ENCODE measurements at places on chromosomes 7 and 10. TPM values are rescaled to one million over a fixed set of nuclear protein-coding genes. Genes with fewer than 3 reads are reported as not detected.

Gene POLR3A
- total RNA-seq, result 13.1 TPM

Gene VSTM2A
- total RNA-seq, result not detected

Gene OPALIN
- not detected for total RNA-seq

Gene GNGT1
- not detected for total RNA-seq

- H3K36me3 ChIP-seq, result peaks cover 32% of the 10 kb centered on the region
- DNase-seq, result no peak
- H3K4me3 ChIP-seq, result no peak overlapping the region
Measured at GRCh38 chr7:47465191-47465590, 116.7 kb downstream of the TNS3 start.

DNA sequence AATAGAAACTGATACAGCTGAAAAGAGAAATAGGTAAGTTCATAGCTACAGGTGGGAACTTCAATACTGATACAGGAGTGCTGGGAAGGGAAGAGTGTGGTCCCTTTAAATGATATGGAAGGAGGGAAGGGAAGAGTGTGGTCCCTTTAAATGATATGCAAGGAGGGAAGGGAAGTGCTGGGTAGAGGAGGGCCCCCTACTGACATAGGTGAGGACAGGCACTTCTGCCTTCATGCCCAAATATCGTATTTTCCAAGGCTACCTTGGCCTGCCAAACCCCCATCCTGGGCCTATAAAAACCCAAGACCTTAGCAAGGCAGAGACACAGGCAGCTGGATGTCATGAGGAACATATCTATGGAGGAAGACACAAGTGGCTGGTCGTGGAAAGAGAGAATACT, 92.3 kb downstream of the MAGI2 start:
- H3K27me3 ChIP-seq, result peaks cover 6% of the 10 kb centered on the region
- H3K27ac ChIP-seq, result no peak overlapping the region
- no peaks in the 10 kb centered on the region for H3K4me1 ChIP-seq
- H3K36me3 ChIP-seq, result peaks cover 11% of the 10 kb centered on the region

DNA sequence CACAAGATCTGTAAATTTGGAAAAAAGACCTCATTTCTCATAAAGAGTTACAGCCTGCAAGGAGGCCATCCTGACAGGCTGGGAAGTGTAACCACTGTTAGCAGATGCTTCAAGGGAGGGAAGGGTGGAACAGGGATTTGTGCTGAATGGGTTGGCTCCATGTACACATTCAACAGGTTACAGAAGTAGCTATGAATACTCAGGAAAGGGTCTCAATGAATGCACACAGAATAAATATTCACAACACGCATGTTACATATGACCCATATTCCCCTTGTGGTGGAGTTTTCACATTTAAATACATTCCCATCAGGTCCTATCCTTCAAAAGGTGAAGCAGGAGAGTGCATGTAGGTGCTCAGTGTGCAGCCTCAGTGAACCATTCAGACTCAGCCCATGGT, 316.4 kb upstream of the COBL start:
- H3K4me1 ChIP-seq, result no peaks in the 10 kb centered on the region
- H3K27ac ChIP-seq, result no peak overlapping the region
- H3K36me3 ChIP-seq, result no peaks in the 10 kb centered on the region
- H3K4me3 ChIP-seq, result no peak overlapping the region
- DNase-seq, result no peak
- no peaks in the 10 kb centered on the region for H3K27me3 ChIP-seq

DNA sequence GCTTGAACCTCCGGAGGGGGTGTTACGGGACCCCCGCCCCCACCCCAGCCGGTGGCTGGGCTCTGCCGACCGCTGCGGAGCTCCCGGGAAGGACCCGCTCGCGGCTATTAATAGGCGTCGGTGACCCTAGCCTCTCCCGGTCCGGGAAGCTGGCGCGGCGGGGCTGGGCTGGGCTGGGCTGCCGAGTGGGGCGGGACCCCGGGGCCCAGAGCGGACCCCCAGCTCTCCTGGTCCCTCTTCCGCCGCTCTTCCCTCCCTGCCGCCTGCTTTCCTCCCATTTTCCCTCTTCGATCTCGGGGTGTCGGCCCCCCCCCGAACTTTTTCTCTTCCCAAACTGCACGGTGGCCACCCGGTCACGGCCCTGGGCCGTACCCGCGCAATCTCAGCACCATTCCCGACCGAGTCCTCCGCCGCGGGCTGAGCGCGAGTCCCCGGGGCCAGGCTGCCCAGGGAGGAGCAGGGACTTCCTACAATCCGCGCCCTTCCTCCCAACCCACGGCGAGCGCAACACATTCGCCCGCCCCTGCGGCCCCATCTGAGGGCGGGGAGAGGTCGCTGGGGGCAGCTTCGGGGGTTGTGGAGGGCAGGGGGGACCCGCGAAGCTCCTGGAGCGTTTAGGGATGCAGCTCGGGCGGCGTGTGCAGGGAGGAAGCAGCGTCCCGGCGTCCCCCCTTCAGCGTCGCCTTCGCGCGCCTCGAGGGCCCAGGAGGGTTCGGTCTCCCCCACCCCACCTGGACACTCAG, 3.1 kb upstream of the ELFN1 start:
- H3K4me3 ChIP-seq, result peak overlapping the region; percentile 73
- H3K27ac ChIP-seq, result no peak overlapping the region
- H3K27me3 ChIP-seq, result peaks cover 20% of the 10 kb centered on the region
- peaks cover 7% of the 10 kb centered on the region for H3K4me1 ChIP-seq

GRCh38 chr7:147008530-147008929, 891.9 kb downstream of the CNTNAP2 start:
- H3K27ac ChIP-seq, result no peak overlapping the region
- no peak for DNase-seq
- H3K4me3 ChIP-seq, result no peak overlapping the region

- no peaks in the 10 kb centered on the region for H3K4me1 ChIP-seq
- H3K27ac ChIP-seq, result no peak overlapping the region
- H3K36me3 ChIP-seq, result no peaks in the 10 kb centered on the region
- no peak overlapping the region for H3K4me3 ChIP-seq
Measured at GRCh38 chr10:23432166-23432565, 6.7 kb upstream of the OTUD1 start.

- H3K4me1 ChIP-seq, result no peaks in the 10 kb centered on the region
- H3K27ac ChIP-seq, result no peak overlapping the region
- no peak overlapping the region for H3K4me3 ChIP-seq
- no peaks in the 10 kb centered on the region for H3K36me3 ChIP-seq
- DNase-seq, result no peak
Measured at GRCh38 chr10:104041891-104042535, 43.7 kb downstream of the COL17A1 start.

GRCh38 chr10:125231116-125231812, 70.9 kb upstream of the CTBP2 start:
- peaks cover 14% of the 10 kb centered on the region for H3K4me1 ChIP-seq
- H3K27me3 ChIP-seq, result no peaks in the 10 kb centered on the region
- H3K27ac ChIP-seq, result peak overlapping the region; percentile 81
- no peaks in the 10 kb centered on the region for H3K36me3 ChIP-seq
- DNase-seq, result no peak

- H3K4me3 ChIP-seq, result no peak overlapping the region
- DNase-seq, result no peak
Measured at GRCh38 chr10:16182144-16182543, 254.7 kb upstream of the PTER start.

GRCh38 chr10:98886686-98887085, 349.0 kb downstream of the HPSE2 start:
- no peak overlapping the region for H3K27ac ChIP-seq
- no peak overlapping the region for H3K4me3 ChIP-seq
- no peaks in the 10 kb centered on the region for H3K36me3 ChIP-seq
- no peaks in the 10 kb centered on the region for H3K4me1 ChIP-seq

GRCh38 chr10:71531485-71532446, 135.0 kb downstream of the CDH23 start:
- H3K27me3 ChIP-seq, result peaks cover 11% of the 10 kb centered on the region
- no peak overlapping the region for H3K27ac ChIP-seq
- H3K4me1 ChIP-seq, result no peaks in the 10 kb centered on the region
